Hematopoietic multipotent progenitor cell treated with erythropoietin and hydrocortisone succinate and interleukin-3 and kit ligand, for 8 days (in vitro differentiated cells): ENCODE measurements at places on chromosomes 12 and 14.
A peak's percentile ranks its signal among the peaks of the same experiment; 100 is the strongest.

GRCh38 chr12:123995023-123995748, 22.2 kb downstream of the ZNF664 start:
- no peak for DNase-seq

DNA sequence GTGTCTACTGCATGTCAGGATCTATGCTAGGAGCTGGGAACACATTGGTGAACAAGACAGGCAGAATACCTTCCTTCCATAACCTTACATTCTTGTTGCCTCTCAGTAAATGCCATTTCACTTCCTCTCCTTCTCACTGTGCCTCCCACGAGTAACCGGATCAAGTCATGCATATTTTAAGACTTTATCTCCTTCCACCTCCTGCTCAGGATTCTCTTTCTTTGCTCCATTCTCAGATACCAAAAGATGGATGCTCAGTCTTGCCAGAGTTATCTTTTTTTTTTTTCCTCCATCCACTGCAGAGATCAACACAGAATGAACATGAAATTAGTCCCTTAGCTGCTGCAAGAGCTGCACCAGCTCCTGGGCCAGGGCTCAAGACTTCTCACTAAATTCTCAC, 20.0 kb upstream of the APPL2 start:
- DNase-seq: no peak

- no peak for DNase-seq
Observed at GRCh38 chr12:49462083-49462744, 76.6 kb upstream of the KCNH3 start.

DNA sequence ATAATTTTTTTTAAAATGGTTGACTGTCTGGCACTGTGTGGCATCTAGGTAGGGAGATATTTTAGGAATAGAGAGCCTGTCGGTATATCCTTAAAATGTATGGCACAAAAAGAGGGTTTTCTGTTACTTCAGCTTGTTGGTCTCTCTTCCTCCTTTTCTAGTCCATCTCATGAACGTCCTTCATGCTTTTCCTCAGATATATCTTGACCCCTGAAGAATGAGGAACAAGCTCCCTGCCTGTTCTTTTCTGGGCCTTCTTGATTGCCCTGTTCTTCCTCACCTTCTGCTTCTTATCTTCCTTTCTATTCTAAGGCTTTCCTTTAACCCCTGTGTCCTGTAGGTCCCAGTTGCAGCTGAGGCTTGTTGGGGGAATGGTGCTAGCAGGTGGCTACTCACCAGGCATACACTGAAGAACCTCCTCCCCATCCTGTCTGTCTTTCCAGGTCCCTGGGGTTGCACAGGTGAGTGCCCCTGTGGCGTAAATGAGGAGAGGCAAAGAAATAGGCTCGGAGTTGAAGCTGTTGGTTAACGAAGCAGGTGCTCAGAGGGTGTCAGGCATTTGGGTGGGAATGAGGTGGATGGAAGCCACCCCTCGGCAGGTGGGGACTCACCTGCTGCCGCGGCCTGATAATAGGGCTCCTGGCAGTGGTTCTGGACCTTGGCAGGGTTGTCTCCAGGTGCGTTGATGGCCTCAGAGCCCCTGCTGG, 7.2 kb upstream of the C1R start:
- no peak for DNase-seq

DNA sequence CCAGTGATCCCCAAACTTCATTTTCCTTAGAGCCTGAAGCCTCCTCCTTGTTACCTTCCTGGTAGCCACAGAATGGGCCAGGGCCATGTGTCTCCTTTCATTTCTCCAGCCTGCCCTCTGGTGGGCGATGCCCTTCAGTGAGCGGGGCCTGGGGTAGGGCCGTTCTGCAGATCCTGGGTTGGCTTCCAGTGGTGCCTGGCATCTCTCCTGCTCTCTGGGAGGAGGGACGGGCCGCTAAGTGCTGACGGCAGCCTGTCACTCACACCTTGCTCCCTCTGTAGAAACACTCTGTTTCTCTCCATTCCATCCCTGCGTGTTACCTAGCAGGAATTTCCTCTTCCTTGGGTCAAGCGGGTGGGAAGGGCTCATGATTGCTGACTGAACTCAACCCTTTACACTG, 232.1 kb downstream of the CACNA1C start:
- DNase-seq: peak; percentile 56

- no peak for DNase-seq
Observed at GRCh38 chr14:98578204-98578603, 693.8 kb downstream of the BCL11B start.

- no peak for DNase-seq
Observed at GRCh38 chr12:118625050-118625675, 248.8 kb downstream of the SUDS3 start.

- no peak for DNase-seq
Observed at GRCh38 chr12:113667676-113668356, 196.1 kb upstream of the LHX5 start.

DNA sequence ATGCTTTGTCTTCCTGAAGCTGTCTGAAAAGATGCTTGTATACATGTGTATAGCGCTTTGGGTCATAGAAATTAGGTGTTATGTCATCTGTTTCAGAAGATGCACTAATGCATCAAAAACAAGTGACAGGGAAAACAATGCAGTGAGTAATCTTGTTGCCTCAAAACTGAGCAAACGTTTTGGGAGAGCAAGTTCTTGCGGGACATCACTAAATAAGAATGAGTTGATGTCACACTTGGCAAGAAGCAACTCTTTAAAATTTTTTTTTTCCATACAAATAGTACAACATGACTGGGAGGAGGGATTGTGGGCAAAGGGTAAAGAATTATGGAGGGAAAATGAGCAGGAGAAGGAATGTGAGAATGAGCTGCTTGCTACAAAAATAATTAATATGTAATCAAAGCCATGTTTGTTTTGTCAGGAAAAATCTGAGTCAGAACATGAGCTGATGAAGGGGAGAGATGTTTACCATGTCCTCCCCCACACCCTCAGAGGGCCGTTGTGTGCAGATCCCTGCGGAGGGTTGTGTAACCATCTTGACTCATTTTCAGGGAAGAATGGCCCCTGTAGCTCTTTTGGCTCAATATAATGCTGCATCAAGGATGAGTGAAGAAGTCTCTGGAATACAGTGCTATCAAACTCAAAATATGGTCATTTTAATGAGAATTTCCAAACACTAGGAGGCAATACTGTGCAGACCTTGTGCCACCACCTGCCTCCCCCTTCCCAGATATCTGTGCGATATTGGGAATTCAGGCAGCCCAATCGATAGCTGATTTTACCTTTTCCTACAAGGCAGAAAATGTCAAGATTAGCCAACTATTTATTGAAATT, 41.4 kb downstream of the BORCS5 start:
- no peak for DNase-seq

DNA sequence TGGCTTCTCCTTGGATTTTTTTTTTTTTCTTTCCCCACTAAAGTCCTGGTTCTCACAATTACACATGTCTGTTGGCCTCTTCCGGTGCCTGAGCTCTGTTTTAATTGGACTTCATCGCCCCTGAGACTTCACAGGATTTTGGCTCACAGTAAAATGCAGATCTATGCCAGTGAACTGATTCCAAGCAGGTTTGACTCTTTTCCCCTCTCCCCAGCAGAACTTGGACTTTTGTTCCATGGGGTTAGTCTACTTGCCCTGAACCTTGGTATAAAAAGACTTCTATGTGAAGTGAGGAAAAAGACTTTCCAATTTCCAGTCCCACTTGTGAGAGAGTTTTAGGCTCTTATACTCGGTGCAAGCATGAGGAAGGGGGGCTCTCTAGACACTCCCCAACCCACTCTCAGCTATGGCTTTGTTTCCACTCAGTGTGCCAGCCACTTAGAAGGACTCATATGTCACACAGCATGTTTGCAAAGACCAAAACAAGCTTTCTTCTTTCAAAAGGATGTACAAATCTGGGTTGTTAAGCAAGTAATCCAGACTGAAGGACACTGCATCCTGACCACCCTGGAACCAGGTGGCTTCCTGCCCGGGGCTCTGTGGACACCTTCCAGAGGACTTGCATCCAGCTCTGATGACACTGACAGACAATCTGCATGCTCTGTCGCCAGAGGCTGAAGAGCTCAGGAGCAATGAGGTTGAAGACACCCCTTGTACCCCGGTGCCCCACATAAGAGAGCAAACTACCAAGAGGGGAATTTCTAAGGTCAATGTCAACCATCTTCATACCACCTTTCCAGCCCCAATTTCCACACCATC, 221.9 kb upstream of the EGLN3 start:
- no peak for DNase-seq

DNA sequence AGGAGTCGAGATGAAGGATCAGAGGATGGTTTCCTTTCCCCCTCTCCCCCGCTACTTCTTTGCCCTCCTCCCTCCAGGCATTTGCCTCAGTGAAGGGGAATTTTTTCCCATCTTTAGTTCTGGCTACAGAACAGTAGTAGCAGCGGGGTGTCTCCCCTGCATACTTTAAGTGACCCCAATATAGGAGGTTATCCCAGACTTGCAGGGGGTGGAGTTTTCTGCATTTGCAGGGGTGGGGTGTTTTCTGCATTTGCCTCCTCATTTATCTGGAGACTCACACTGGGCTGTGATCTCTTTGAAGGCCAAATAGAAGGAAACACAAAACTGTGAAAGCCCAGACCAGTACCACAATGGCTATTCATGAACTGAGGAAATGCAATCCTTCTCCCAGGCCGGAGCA, 19.8 kb downstream of the PTPRB start:
- DNase-seq: no peak

GRCh38 chr14:97713023-97713422, 915.8 kb downstream of the VRK1 start:
- DNase-seq: no peak
